Stimulated activated CD4-positive, alpha-beta T cell treated with anti-CD3 and anti-CD28 coated beads, Interleukin-15, amount 100 ng/mL, for 48 hours (primary cell): ENCODE measurements at places on chromosomes 16 and 17.

DNA sequence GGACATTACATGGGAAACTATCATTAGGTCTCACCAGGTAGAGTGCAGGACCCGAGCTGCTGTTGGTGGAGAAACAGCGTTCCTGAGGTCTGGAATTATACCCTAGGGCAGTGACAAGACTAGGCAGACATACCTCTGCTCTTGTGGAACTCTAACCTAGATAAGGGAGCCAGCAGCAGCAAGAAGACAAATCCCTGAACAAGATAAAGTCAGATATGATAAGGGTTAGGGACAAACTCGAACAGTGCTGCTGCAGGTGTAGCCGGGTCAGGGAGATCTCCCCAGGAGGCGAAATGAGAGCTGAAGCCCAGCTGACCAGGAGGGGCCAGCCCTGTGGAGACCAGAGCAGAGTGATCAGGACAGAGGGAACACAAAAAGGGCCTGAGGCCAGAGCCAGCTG lies 34.7 kb downstream of the ARSG start:
- DNase-seq = no peak

DNA sequence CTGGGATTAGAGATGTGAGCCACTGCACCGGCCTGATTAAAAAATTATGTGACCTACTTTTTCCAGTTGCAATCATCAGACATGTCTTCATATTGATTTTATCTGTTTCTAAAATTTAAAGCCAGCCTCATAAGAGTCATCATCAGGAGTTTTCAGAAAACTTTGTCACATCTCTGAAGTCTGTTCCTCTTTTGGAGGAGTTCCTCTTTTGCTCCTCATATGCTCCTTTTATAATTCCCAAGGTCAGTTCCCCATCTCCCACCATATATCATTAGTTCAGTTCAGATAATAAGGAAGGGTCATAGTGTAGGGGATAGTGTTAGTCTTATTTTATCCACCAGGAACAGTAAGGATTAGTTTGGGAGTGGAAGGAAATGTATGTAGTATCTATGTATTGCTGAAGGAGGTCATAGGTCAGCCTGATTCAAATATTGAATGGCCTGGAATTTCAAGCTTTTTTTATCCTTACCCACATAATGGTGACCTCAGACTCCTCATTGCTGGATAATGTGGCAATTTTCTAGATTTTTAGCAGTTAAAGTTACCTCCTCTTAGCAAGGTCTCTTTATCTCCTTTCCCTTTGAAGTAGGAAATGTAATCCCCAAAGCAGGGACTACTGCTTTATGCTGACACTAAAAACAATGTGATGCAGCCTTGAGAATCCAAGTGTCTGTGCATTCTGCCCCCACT lies 13.8 kb upstream of the DUSP14 start:
- DNase-seq = no peak

GRCh38 chr17:82035956-82036633 lies 1.4 kb downstream of the DCXR start:
- DNase-seq = no peak

DNA sequence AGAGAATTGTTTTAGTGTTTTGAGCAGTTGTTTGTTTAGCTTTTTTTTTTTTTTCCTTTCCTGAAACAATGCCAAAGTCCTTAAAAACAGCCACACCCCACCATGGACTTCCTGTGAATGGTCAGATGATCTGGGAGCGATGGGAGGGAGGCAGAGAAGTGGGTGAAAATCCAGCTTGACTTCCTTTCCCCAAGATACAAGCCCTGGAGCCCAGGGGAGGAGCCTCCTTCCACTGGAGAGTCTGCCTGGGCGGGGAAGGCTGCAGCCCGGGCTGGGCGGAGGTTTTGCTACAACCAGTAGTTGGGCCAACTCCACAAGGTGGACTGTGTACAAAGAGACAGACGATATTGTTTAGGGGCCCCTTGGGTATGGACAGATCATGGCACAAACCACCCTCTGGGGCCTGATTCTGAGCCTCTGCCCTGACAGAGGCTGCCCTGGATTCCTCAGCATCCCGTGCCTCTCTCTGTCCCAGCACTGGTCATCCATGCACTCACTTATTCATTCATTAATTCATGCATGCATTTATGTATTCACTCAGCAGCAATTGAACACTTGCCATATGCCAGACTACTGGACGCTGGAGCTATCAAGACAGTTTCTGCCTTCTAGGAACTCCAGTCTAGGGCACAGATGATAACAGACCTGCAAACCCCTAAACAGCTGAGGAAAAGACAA lies 29.8 kb downstream of the WSB1 start:
- no peak for DNase-seq

- DNase-seq = no peak
These were observed 217.2 kb downstream of the CA10 start for GRCh38 chr17:51941272-51941671.

DNA sequence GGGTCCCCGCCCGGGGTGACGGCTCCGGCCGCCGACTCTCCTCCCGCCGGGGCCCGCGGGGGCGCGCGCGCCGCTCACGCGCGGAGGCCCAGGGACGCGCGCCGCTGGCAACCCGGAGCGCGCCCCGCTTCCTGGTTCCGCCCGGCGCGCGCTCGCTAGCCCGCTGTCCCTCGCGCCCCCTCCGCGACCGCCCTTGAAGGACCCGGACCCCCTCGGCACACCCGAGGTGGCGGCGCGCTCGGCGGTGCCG lies at the start of gene STAT5B:
Gene STAT5B, minus strand, starts transcription at position 33 of the 250 bp plus-strand sequence. CDS start 44,264 bp downstream, outside the sequence.
- DNase-seq = no peak

- no peak for DNase-seq
These were observed 6.8 kb upstream of the ADCY7 start for GRCh38 chr16:50259334-50260205.

GRCh38 chr17:76562734-76563148 lies 22.9 kb downstream of the PRCD start:
- DNase-seq = no peak

- DNase-seq = no peak
These were observed 932 bp upstream of the NFE2L1 start for GRCh38 chr17:48047113-48047740.

DNA sequence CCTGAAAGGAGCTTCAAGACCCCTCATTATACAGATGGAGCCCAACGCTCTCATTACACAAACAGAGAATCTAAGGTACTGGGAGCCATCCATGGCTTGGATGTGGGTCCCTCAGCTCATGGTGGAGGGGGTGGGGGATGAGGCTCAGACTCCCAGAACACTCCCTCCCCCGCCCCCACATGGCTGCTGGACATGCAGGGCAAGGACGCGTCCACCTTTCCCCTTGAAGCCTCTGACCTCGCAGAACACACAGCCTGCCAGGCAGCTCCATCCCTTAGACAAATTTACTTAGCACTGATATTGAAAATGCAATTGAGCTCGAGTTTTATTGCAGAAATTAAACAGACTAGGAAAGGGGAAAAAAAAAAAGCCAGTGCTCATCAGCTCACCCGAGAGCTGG lies 203.9 kb downstream of the ZNF423 start:
- DNase-seq = no peak

- no peak for DNase-seq
These were observed 236.4 kb upstream of the EEF2KMT start for GRCh38 chr16:5333991-5334390.

DNA sequence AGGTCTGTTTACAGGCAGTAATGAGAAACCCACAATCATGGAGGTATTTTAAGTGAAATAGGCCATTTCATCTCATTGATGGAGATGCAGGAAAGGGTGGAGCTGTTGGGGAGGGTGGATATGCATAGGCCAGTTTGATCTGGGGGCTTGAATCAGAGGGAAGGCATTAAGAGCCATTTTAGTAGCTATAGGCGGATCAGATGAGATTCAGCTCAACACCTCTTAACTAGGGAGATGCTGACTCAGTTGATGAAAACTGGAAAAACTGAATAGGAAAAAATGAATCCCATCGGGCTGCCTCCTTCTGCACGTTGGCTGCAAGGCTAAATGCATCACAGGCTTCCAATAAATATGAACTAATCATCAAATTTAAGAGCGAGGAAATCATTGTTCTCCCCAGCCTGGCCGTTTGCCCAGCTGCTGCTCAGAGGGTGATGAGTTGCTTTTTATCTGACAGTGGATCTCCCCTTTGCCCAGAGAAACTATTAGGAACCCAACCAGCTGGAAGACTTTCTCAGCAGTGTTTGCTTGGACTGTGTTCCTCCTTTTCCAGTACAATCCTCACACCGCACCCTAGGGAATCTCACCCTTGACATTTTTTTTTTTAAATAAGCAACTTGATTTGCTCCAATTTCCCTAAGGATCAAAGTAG lies 149.6 kb downstream of the SOX9 start:
- no peak for DNase-seq

DNA sequence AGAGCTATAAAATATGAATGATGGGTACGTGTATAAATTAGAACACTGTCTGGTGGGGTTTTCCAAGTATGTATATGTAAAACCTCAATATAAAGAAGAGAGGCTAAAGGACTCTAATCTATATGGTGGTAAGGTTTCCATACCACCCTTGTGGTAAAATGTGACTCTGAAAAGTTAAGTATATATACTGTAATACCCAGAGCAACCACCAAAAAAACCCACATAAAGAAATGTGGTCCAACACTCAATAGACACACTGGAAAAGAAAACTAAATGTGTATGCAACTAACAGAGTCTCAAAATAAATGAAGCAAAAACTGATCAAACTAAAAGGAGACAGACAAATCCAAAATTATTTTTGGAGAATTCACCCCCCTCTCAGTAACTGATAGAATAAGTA lies 72.2 kb downstream of the XPO6 start:
- no peak for DNase-seq

- no peak for DNase-seq
These were observed 140.4 kb downstream of the SHISA9 start for GRCh38 chr16:13041646-13042290.

DNA sequence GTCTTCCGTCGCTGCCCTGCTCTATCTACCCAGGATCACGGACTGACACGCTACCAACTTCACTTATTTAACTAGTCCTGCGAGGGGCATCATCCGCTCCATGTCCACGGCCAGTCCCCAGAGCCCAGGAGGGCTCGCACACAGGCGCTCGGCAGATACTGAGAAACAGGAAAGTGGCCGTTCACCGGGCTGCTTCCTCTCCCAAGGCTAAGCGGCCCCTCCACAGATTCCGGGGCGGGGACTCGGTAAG lies 388 bp downstream of the OXLD1 start:
- DNase-seq = no peak

DNA sequence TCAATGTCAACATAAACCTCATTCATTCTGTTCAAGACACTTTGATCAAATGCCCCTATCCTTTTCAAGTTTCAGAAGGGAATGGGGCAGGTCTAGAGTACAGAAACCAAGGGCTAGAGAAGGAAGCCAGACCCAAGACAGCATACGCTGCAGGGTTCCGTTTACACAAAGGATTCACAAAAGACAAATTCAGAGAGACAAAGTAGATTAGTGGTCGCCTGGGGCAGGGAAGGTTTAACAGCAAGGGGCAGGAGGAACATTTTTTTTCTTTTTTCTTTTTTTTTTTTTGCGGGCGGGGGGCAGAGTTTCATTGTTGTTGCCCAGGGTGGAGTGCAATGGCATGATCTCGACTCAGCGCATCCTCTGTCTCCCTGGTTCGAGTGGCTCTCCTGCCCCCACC lies 19.9 kb upstream of the TRAP1 start:
- DNase-seq = no peak

DNA sequence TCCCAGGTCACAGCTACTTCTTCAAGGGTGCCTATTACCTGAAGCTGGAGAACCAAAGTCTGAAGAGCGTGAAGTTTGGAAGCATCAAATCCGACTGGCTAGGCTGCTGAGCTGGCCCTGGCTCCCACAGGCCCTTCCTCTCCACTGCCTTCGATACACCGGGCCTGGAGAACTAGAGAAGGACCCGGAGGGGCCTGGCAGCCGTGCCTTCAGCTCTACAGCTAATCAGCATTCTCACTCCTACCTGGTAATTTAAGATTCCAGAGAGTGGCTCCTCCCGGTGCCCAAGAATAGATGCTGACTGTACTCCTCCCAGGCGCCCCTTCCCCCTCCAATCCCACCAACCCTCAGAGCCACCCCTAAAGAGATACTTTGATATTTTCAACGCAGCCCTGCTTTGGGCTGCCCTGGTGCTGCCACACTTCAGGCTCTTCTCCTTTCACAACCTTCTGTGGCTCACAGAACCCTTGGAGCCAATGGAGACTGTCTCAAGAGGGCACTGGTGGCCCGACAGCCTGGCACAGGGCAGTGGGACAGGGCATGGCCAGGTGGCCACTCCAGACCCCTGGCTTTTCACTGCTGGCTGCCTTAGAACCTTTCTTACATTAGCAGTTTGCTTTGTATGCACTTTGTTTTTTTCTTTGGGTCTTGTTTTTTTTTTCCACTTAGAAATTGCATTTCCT lies 3.4 kb upstream of the LPCAT2 start:
- DNase-seq = no peak

DNA sequence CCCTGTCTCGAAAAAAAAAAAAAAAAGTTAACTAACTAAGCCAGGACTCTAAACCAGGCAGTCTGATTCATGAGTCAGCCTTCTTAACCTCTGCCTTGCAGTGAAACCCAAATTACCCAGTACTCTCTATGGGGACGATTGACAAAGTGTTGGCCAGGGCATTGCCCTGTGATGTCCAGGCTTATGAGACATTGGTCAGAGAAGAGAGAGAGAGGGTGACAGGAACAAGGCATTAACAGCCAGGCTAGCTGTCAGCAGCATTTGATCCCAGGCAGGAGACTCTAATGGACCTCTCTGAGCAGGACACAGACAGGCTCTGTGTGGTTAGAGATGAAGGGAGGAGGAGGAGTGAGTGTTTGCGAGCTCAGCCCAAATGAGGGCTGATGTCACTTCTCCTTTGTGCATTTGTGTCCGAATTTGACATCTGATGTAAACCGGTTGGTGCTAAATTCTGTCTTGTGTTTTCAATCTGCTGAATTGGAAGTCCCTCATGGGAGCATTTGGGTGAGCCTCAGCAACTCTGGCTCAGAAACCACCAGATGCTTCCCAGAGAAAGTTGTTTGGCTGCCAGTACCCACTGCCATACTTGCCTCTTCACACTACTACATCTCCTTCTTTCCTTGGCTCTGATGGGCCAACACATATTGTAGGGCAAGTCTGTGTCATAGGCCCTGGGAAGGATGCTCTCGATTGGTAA lies 4.3 kb upstream of the MYL4 start:
- DNase-seq = no peak

- no peak for DNase-seq
These were observed 7.6 kb downstream of the EME1 start for GRCh38 chr17:50380369-50381259.

DNA sequence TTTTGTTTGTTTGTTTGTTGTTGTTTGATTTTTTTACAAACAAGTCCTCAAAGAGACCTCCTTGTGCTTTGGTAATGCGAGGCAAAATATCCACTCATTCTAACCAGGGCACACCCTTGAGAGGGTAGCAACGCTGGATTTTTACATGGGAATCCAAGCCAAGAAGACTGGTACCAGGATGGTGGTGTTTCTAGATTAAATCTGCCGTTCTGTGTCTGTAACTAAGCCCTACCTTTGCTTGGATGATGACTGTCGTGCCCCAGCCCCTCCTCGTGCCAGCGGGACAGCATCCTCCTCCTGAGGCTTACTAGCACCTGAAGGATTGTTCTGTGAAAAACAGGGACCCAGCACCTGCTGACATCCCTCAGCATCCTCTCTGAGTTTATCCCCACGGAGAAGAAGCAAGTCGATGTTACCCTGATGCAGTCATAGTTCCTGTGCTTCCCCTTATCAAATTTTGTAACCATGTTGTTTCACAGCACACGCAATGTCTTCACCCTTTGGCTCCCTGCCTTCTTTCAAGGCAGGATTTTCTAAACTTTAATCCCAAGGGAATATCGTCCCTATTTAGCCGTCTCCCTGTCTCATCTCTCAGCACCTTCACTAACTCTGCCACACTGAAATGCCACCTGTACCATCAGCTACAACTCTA lies 5.1 kb upstream of the HSBP1 start:
- DNase-seq = no peak

GRCh38 chr17:74049167-74049966 lies 154.1 kb upstream of the RPL38 start:
- DNase-seq = no peak
